ENCODE measurements at places on chromosomes 1 and 21.

DNA sequence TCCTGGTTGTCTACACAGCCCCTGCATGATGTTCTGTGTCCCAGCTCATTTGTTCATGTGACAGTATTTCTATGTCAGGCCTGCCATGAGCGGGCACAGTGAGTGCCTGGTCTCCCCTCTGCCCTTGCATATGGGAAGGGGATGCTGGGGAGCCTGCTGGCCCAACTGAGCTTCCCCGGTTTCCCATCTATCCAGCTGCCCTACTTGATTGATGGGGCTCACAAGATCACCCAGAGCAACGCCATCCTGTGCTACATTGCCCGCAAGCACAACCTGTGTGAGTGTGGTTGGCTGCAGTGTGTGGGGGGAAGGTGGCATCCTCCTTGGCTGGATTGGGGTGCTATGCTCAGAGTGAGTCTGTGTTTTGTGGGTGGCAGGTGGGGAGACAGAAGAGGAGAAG, 1.5 kb downstream of the GSTM4 start:
- DNase-seq: no peak

GRCh38 chr21:29056005-29056404, 17.4 kb downstream of the CCT8 start:
- no peak for DNase-seq

GRCh38 chr1:161195171-161195570, 3.7 kb downstream of the ADAMTS4 start:
- no peak for DNase-seq

DNA sequence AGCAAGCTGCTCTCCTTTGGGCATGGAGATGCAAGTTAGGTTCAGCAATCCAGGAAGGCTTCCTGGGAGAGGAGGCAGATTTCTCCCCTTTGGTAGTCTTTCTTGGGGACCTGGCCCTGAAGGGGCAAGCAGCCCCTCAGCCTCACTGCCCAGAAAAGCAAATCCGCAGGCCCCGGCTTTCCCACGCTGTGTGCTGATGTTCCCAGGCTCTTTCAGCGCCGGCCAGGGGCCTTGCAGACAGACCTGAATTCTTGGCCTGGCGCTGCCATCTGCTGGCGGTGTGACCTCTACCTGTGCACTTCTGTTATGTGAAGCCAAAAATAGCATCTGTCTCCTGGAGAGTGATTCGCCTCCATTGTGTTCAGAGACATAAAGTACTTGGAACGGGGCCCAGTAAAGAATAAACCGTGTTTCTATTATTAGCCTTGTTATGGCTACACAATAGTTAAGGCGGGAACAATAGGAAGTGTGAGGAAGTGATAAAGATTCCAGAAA, 64.8 kb downstream of the ALPL start:
- no peak for DNase-seq

GRCh38 chr1:243963571-243963970, 87.5 kb upstream of the ZBTB18 start:
- no peak for DNase-seq

Measured in stimulated activated CD4-positive, alpha-beta T cell treated with anti-CD3 and anti-CD28 coated beads, Interleukin-15, amount 100 ng/mL, for 1 hour (primary cell).